RCC 7860 (cell line): ENCODE measurements at places on chromosomes 3 and 15.
A peak's percentile ranks its signal among the peaks of the same experiment; 100 is the strongest.

GRCh38 chr3:194370753-194371152 lies 1.2 kb upstream of the LRRC15 start:
- DNase-seq, result no peak

DNA sequence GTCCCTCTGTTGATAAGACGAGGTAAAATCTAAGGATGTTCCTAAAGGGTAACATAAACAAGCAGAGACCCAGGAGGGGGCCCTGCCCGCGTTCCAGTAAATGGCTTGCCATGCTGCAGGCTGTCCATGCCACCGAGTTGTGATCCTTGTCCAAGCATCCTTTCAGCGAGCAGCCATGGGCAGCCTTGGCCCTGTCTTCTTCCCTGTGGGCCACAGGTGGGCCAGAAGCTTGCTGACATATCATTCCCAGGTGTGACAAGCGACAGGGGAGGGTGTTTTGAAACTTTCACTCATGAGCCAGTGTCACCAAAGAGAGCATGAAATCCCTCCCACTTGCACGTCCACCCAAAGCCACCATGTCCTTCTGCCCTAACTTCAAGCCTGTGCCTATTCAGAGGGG lies 53.7 kb downstream of the PCSK6 start:
- no peak for DNase-seq

DNA sequence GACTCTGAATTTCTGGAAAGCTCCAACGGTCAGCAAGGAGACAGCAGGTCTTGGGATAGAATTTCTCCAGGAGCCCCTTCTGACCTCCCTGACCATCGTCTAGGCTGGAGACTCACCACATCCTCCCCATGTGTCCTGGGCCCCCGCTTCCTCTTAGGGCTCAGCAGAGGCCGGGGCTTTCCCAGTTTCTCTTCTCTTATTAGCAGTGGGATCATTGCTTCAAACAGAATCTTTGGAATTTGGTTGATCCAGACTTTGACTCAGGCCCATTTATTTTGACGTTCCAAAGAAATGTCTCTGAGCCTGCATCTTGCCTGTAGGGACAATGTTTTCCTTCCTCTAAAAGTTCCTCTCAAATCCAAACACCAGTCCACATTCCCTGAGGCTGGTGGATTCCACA lies 38.4 kb upstream of the SLC6A6 start:
- peak; percentile 5 for DNase-seq

DNA sequence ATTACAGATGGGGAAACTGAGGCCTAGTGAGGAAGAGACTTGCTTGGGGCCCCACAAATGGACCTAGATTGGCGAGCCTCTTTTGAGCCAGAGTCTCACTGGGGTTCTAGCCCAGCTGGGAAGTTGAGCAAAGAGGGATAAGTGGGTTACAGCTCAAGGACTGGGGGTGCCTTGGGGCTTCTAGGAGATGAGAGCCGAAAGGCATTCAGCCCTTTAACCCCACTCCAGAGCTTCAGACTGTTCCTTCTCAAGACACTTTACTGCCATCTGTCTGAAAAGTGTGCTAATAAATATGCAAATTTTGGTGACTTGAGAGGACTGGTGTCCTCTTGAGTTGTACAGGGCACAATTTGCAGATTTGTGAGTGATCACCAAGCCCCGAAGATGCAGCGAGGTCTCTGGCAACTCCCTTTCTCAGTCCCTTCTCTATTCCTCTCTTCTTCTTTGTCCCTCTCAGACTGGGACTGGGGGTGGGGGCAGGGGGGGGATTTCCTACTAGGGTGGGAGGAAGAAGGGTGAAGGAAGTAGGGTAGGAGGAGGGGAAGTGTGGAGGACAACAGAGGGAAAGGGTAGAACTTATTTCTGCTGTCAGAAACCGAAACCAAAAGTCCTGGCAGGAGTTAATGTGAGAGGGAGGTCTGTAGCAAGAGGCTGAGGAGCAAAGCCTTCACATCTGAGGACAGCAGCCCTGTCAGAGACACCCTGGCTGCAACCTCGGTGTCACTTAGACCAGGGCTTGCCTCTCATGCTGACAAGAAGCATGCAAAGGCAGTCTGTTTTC lies 16.2 kb upstream of the ANKDD1A start:
- DNase-seq, result no peak

DNA sequence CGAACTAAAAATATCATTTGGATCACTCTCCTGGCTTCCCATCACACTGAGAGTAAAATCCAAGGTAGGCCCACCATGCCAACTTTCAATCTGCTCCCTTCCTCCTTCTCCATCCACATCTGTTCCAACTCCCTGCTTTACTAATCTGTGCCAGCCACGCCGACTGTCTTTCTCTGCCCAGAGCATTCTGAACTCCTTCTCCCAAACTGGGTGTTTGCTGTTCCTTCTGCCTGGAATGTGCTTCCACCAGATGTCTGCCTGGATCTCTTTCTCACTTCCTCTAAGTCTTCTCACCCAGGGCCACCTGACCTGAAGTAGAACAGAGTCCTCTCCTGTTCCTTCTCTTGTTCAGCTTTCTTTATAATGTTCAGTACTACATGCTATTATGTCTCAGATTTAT lies 5.6 kb upstream of the ARL8B start:
- no peak for DNase-seq

GRCh38 chr3:155676252-155676981 lies 68.5 kb downstream of the PLCH1 start:
- DNase-seq, result no peak

DNA sequence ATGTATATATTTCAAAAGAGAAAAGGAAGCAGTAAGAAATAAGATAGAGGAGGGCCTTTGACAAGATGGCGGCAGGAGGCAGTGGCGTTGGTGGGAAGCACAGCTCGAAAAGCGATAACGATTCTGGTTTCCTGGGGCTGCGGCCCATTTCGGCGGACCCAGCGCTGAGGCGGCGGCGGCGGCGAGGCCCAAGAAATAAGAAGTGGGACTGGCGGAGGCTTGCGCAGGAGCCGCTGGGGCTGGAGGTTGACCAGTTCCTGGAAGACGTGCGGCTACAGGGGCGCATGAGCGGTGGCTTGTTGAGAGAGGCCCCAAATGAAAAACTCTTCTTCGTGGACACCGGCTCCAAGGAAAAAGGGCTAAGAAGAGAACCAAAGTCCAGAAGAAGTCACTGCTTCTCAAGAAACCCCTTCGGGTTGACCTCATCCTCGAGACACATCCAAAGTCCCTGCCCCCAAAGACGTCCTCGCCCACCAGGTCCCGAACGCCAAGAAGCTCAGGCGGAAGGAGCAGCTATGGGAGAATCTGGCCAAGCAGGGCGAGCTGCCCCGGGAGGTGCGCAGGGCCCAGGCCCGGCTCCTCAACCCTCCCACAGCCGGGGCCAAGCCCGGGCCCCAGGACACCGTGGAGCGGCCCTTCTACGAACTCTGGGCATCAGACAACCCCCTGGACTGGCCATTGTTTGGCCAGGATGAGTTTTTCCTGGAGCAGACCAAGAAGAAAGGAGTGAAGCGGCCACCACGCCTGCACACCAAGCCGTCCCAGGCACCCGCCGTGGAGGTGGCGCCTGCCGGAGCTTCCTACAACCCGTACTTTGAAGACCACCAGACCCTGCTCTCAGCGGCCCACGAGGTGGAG lies 624.3 kb downstream of the MCTP2 start:
- no peak for DNase-seq

- peak; percentile 92 for DNase-seq
These were observed 5.8 kb downstream of the SQOR start for GRCh38 chr15:45640616-45641015.

DNA sequence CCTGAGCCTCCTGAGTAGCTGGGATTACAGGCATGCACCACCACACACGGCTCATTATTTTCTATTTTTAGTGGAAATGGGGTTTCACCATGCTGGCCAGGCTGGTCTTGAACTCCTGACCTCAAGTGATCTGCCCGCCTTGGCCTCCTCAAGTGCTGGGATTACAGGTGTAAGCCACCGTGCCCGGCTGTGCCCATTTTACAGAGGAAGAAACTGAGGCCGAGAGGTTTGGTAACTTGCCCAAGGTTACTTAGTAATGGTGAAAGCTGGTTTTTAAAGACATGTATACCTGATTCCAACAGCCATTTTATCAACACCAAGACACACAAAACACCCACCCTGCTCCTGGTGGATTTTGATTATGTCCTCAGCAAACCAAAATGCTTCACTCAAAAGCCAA lies 128.7 kb downstream of the SNRK start:
- no peak for DNase-seq

DNA sequence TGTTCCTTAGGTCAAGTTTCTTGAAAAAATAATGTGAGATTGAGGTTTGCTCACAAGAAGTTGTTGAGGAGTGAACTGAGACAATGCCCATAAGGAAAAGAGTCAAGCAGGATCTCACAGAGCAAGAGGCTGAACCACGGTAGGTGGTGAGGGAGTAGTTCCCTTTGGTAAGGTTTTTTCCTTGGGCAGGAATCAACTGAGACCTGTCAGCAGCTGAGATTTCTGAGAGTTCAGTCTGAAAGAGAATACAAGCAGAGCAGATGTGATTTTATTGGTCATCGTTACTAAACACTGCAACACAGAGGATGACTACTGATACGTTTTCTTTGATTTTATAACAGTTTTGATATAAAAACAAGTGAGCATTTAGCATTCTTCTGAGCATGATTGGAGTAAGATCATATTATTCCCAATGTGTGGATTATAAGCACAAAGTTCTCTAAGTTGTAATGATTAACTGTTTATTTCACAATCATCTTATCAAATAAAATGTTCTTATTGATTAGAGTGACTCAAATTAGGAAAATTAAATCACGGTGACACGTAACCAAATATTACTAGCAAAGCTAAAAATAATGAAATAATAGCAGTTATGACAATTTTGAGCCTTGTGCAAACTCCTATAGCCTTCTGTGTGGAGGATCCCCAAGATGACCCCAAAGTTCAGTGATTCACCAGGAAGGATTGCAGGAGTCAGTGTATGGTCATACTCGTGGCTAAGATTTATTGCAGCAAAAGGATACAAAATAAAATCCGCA lies 346.2 kb upstream of the ZNF717 start:
- peak; percentile 44 for DNase-seq

- DNase-seq, result no peak
These were observed 8.1 kb downstream of the MYNN start for GRCh38 chr3:169781209-169781855.

DNA sequence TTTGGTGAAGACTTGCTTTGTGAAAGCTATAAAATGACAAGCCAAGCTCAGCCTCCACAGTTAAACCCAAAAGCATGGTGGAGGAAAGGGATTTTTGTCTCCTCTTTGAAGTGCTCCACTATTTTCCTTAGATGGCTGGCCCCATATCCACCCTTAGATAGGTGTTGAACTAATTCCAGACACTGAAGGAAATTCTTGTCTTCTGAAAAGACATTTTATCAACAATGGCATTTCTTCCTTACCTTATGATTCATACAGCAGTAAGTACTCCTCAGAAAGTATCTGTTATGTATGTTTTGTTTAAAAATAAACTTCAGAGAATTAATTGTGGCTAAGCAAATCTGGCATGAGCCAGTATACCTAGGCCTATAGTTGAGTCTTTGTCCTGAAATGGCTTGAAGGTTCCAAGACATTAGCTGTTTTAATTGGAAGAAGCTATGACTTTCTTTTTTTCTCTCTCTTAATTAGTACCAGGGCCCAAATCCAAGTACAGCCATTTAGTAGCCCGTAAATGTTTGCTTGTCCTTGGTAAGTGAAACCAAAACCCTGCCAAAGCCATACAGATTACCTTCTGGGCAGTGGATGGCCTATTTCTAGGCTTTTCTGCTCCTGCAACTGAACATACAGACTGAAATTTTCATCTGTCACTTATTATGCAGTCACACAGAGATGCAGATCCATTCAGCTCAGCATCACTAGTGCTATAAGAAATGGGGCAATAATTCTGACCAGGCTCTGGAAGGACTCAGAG lies 5.1 kb upstream of the BFSP2 start:
- DNase-seq, result no peak

DNA sequence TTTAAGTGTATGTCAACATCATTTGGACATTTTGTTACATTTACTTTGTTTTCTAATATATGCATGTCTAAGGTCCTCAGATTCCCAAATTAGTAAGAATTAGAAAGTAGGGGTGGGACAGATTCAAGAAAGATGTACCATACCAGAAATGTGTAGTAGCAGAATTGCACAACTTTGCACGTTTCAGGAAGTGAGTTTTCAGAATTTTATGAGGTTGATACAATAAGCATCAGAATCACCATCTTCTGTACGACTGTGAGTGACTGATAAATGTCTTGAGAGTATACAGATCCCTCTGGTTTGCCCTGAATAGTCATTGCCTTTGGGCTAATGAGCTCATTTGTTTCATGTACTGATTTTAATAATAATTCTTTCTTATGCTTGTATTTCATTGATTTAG lies 9.3 kb downstream of the ARIH2 start:
- no peak for DNase-seq

DNA sequence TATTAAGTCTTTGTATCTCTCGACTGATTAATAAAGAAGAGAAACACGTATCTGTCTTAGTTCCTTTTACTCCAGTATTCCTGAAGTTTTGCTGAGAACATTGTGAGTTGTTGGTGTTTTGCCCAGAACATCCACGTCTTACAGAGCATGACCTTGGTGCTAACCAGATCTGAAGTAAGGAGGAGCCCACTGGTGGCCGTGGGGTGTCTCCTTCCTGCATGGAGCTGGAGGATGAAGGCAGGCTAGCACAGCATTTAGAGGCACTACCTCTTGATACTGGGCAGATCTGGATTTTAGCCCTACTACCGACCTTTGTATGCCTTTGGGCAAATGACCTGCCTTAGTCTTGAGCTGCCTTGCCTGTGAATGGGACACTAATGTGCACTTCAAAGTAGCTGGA lies 28.9 kb upstream of the ESYT3 start:
- no peak for DNase-seq
